AG08396 (cell line): ENCODE measurements at places on chromosomes 2 and 18.

GRCh38 chr2:133884739-133885381 lies 316.6 kb upstream of the NCKAP5 start:
- peak; percentile 30 for DNase-seq

GRCh38 chr2:106868275-106868674 lies 17.7 kb downstream of the ST6GAL2 start:
- DNase-seq = no peak

- no peak for DNase-seq
These were observed 355.0 kb upstream of the LYPD1 start for GRCh38 chr2:133025004-133025403.

DNA sequence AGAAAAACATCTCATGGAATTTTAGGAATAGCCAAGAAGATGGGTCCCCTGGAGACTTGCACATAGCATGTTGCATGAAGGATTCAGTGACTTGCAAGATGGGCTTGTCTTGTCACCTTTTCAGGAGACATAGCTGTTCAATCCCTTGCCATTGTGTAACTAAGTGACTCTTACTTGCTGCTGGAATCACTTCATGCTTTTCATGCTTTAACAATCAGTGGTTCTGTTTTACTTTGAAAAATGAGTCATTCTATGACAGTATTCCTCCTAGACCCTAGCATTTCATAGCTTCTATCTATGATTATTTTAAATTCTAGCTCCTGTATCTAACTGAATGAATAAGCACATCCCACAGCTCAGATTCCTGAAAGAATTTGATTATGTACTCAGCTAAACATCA lies 2.8 kb downstream of the KYNU start:
- DNase-seq = no peak

DNA sequence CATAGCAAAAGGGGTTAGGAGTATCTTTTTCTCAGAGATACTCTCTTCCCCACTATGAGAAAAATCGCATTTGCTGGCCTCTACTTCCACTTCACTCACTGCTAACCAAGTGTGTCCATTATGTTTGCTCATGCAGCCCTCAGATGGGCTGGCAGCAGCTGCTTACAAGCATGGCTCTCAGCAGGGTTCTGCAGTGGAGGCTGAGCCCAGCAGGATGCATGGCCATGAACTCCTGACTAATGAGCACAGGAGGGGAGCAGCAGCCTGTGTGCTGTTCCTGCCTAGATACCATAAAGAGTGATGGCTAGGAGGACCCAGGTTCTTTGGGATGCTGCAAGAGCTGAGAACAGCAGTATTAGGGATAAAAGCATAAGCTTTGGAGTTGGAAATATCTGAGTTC lies 316.9 kb upstream of the THSD7B start:
- DNase-seq = no peak

DNA sequence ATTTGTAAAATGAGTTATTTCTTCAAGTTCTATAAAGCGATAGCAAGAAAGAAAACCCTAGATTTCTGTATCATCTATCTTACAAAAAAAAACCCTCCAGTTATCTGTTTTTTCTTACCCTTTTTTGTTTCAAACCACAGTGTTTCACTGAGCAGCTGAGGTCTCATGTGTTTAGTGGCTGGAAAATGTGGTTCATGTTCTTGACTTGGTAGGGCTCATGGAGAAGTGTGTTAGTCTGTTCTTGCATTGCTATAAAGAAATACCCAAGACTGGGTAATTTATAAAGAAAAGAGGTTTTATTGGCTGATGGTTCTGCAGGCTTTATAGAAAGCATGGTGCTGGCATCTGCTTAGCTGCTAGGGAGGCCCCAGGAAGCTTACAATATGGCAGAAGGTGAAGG lies 147.3 kb upstream of the NABP1 start:
- DNase-seq = no peak

DNA sequence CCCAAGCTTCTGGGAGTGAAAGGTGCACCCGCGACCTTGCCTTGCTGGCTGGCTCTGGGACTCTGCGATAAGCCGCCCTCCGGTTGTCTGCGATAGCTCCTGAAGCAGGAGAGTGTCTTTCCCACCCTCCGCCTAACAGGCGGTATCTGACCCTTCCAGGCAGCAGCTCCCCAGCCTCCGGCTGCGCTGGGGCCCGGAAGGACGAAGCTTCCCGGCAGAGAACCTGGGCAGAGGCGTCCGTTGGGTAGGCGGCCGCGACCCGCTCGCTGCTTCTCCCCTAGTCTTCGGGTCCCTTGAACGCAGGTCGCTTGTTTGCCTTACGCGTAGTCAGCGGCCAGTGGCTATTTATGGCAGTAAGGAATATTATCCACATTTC lies 446 bp upstream of the RHBDD1 start:
- DNase-seq = peak; percentile 8

GRCh38 chr2:27805180-27805579 lies 33.7 kb downstream of the MRPL33 start:
- no peak for DNase-seq
